ENCODE measurements at places on chromosomes 4 and X.

DNA sequence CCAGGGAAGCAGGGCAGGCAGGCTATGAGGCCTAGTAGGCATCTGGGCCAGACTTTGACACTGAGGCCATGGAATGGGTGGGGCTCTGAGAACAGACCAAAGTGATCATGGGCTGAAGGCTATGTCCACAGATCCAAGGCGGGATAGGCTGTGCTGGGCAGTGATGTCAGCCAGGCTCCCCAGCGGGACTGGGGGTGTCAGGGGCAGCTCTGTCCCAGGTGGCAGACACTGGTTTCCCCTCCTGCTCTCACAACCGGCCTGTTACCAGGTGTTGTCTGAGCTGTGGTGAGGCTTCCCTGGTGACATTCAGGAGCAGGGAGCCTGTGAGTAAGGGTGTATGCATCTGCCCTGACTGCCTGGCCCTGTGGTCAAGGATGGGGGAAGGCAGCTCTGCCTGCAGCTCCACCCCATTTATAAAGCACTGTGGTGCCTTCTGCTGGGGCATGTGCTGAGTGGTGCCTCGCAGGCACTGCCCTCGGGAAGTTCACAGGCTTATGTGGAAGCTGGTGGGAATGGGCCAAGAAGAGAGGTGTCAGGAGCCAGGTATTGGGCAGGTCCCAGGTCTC is 2.9 kb downstream of the IL9R start:
- DNase-seq, result no peak

GRCh38 chr4:155799116-155799793 is 40.4 kb downstream of the GUCY1B1 start:
- DNase-seq, result no peak

- no peak for DNase-seq
These were observed 113.5 kb upstream of the USP9X start for GRCh38 chrX:40971736-40972135.

DNA sequence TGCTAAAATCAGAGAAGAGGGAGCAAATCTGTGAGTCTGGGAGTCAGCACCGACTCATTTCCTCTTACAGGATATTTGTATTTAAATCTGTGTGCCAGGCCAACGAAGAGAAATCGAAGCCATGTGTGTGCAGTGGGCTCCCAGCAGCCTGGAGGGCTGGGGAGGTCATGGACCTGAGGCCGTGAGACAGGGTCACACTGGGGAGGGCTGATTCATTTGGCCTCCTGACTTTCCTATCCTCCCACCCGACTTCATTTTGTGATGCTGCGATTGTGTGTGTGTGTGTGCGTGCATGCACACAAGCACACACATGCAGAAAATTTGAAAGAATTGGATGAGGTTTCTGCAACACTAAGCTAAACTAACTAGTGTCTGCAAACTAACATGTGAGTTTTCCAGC is 48.7 kb upstream of the STX18 start:
- no peak for DNase-seq

GRCh38 chrX:44224760-44225159 is 118.7 kb downstream of the EFHC2 start:
- no peak for DNase-seq

DNA sequence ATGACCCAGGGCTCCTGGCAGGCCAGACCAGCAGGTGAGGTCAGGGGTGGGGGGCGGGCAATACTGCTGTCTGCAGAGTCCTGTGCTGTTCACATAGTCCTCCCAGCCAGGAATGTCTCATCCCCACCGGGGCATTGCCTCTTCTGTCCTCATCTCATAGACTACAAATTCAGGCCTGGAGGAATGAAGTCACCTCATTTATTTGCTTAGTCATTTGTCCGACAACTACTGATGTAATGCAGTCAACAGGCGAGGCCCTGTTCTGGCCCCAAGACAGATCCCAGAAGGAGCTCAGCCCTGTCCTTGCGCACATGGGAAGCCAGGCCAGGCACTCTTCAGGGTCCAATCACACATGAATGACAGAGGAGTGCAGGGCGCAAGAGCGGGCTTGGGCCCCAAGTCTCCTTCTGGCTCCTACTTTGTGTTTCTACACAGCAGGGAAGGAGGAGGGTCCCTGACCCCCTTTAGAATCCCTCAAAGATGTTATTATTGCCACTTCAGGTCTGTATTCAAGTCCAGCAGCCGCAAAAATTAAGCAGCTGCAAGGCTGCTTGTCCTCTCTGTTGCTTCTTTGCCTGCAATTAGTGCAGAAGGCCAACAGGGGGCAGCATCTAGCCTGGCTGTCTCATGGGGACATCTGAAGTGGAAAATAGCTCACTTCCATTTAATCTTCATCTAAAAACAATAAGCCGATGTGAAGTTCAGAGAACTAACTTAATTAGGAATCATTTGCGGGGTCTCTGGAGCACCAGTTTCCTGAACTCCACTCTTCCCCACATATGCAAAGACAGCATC is 15.2 kb upstream of the HMX1 start:
- no peak for DNase-seq

DNA sequence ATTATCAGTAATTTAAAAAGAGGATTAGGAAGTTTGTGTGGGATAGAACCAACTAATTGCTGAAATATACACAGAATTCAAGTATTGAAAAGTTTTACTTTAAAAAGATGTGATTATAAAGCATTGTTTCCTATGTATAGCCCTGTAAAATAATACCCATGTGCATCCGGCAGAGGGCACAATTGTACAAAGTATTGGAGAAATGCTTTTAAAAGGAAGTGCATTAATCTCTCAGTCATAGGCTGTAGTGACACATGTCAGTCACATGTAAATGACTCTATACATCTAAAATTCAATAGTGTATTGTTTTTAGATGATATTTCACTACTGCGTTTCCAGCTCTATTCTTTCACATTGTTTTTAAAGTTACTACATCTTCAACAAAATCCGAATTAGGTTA is 9.7 kb upstream of the GEMIN8 start:
- peak; percentile 71 for DNase-seq

DNA sequence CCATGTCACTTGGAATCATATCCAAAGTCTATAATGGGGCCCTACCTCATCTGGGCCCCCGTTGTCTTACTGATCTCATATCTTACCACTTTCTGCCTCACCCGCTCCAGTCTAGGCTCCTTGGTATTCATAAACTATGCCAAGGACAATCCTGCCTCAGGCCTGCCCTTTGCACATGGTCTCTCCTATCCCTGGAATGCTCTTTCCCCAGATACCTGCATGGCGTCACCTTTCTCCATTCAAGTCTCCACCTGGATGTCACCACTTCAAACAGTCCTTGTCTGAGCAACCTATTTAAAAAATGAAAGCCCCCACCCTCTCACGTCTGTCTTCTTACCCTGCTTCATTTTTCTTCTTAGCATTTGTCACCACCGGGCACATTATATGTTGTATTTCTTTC is 8.2 kb downstream of the VGLL1 start:
- DNase-seq, result no peak

- no peak for DNase-seq
These were observed 6.9 kb downstream of the SLC39A8 start for GRCh38 chr4:102338405-102338804.

DNA sequence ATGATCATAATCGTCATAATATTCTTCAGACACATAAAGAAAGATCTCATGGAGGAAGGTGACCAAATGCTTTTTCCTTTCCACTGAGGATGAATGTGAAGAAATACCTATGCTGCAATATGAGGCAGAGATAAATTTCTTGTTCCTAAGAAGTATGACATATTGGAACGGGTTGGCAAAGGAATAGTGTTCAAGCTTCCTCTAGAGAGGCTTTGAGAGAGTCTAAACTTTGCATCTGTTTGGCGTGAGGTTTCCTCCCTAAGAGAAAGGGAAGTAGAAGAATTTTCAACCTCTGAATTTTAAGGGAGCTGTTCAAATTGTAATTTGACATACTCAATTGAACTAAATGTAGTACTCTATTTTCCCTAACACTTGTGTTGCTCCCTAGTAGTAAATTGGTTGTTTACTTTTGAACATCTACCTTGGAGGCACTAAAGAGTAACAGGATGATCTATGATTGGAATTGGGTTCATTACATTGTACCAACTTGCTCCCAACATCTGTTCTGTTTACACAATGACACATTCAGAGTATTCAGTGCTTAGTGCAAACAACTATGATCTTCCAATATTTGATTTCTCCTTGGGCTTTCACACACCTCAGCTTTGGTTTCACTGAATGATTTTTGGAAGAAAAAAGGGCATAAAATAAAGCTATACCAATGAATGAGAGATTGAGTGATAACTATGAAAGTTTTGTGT is 122.0 kb downstream of the CORIN start:
- no peak for DNase-seq

DNA sequence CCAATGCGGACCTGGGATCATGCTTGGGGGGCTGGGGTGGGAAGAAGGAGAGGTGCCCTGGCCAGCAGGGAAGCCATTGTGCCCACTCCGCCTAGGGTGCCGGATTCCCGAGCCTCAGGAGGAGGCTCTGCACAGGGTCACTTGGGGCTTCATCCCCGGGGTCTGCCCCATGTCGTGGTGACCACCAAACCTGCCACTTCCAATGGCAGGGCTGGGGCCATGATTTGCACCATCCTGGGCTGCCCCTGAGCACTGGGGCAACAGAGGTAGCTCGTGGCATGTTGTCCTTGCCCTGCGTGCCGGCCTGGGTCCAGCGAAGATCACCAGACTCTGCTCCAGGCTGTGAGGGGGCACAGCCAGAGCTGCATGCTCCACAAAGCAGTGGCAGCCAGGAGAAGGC is 71.4 kb upstream of the DCAF12L2 start:
- no peak for DNase-seq

Measured in CD4-positive, alpha-beta T cell treated with Interleukin-10 for 1 hour (primary cell).